ENCODE measurements at places on chromosomes 3 and 15.

GRCh38 chr3:138947495-138948121, 591 bp downstream of the FOXL2NB start:
- no peak for DNase-seq

GRCh38 chr3:197022405-197023231, 7.0 kb downstream of the MELTF start:
- no peak for DNase-seq

GRCh38 chr3:196144383-196145105, 62.7 kb upstream of the TFRC start:
- DNase-seq, result no peak

DNA sequence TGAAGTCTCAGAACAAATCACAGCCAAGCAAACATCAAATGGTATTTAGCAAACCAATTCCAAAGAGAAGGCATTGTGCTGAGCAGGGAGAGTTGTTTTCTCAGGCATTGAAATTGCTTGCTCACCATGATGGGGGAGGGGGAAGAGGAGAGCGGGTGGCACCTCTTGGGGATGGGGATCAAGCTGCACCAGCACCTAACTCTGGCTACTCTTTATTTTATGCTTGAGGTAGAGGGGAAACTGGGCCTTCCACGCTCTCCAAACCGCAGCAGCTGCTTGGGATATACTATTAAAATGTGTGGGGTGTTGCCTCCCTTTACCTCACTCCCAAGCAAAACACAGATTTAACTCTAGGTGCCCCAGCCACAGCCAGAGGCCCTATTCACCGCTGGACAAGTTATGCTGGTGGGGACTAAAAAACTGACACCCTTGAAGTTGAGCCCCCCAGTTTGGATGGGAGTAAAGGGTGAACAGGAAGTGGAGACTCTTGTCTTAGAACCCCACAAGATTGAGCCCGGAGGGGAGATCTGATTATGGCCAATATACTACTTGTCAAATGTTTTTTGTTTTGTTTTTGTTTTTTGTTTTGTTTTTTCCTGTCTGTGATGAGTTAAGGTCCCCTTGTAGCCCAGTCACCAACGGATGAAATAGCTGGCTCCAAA, 5.0 kb upstream of the FOXB1 start:
- no peak for DNase-seq

GRCh38 chr3:27521872-27522265, 37.7 kb upstream of the SLC4A7 start:
- DNase-seq, result no peak

- DNase-seq, result no peak
Measured at GRCh38 chr15:68402432-68403160, 29.4 kb downstream of the ITGA11 start.

- no peak for DNase-seq
Measured at GRCh38 chr3:113185194-113185835, 26.0 kb upstream of the BOC start.
